ENCODE measurements at places on chromosomes 3 and 15. TPM values are rescaled to one million over a fixed set of nuclear protein-coding genes. Genes with fewer than 3 reads are reported as not detected.
A peak's percentile ranks its signal among the peaks of the same experiment; 100 is the strongest.

The C3orf70 gene
- under 0.01 TPM for total RNA-seq

The RTP3 gene
- total RNA-seq, result not detected

The KNG1 gene
- not detected for total RNA-seq

The GP9 gene
- not detected for total RNA-seq

The ADGRG7 gene
- total RNA-seq, result 0.35 TPM

The SLC15A2 gene
- total RNA-seq, result 4.7 TPM

The SLC51A gene
- not detected for total RNA-seq

The CCDC39 gene
- 0.10 TPM for total RNA-seq

The PLSCR4 gene
- 2.4 TPM for total RNA-seq

The BFSP2 gene
- not detected for total RNA-seq

The PARP15 gene
- total RNA-seq, result not detected

The ACAN gene
- under 0.01 TPM for total RNA-seq

The ARNT2 gene
- total RNA-seq, result 2.8 TPM

The USP50 gene
- total RNA-seq, result 0.40 TPM

The DAPK2 gene
- 0.17 TPM for total RNA-seq

- peak; percentile 14 for DNase-seq
Observed at GRCh38 chr3:22685597-22685996, 517.5 kb upstream of the UBE2E2 start.

DNA sequence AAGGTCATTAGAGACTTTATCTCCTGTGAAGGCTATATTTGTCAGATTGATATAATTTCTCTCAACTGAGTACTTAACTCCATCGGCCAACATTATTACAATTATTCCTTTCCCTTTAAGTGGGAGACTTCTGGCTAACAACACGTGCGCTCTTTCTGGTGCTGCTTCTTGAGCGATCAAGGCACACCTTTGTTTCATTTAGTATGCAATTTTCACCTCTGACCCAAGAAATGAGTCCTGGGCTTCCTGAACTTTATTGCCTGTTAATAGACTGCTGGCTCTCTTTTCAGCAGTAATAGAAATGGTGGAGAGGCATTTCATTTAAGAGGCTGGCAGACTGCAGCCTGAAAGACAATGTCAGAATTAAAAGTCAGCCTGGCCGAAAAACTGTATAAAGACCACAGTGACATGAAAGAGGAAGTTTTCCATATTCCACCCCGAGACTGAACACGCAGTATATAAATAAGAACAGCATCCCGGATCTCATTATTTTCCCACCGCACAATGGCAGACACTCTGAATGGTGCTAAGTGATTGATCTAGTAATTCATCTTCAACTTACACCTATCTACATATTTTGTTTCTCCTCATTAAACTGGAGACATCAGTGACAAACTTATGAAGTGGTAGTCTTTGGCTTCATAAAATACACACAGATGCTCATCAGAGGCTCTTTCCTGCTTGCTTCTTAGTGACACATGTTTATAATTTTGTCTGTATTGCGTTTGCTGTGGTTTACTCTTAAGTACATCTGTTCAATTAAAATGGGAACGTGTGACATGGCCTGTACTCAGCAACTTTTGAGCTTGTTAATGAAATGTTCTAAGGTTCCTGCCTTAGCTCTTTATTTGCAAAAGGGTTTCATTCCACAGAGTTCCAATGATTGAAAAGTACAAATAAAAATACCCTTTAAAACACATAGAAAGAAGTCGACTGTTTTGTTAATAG is 299.9 kb downstream of the MECOM start:
- no peak for DNase-seq

- DNase-seq, result no peak
Observed at GRCh38 chr3:88767746-88768145, 339.7 kb upstream of the EPHA3 start.

- peak; percentile 95 for DNase-seq
Observed at GRCh38 chr3:187491371-187491770, 123.2 kb downstream of the RTP4 start.

GRCh38 chr15:58063614-58064013 is 1.9 kb downstream of the ALDH1A2 start:
- DNase-seq, result no peak

DNA sequence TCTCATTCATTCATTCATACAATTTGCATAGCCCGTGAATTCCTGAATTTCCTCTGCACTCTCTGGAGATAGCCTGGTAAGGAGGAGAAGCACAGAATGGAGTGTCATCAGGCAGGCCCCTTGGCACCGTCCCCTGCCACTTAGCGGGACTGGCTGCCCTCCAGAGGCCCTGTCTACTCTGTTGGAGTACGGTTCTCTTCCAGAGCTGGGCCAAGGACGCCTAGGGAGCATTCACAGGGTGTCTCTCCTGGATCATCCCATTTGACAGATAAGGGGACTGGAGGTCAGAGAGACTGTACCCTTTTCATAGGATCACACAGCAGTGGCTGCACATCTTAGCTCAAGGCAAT is 48.0 kb downstream of the PTH1R start:
- DNase-seq, result no peak

- no peak for DNase-seq
Observed at GRCh38 chr3:22111226-22111625, 360.2 kb upstream of the ZNF385D start.

DNA sequence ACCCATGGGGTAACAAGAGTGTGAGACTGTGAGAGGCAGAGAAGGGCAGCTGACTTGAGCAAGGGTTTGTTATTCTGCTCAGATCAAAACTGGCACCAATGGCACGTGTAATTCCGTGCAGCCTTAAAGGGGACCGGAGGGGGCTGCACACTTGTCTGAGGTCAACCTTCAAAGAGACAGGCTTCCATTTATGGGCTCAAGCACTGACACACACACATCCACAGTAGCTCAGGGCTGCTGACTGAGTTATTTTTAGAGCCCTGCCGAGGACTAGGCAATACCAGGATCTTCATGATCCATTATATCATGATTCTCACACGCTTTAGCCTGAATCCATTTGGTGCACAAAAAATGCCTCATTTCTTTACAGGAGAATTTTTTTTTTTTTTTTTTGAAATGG is 20.6 kb upstream of the SPTBN5 start:
- no peak for DNase-seq

- DNase-seq, result peak; percentile 47
Observed at GRCh38 chr3:191120447-191121298, 78.4 kb upstream of the OSTN start.

DNA sequence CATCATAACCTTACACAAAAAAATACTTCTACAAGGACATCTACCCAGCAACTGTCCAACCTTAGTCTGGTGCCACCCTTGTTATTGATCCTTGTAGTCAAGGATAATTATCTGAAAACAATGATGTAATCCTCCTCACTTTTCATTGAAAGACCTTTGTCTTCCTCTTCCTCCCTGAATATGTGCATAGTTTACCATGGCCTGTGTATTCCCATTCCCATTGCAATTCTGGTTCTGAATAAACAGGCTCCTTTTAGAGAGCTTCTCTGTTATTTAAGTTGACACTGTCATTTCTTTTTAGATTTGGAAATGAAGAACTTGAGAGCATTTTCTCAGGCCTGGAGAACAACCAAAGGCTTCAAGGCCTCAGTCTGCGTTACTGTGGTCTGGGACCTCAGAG is 53.3 kb upstream of the RNF7 start:
- DNase-seq, result no peak

DNA sequence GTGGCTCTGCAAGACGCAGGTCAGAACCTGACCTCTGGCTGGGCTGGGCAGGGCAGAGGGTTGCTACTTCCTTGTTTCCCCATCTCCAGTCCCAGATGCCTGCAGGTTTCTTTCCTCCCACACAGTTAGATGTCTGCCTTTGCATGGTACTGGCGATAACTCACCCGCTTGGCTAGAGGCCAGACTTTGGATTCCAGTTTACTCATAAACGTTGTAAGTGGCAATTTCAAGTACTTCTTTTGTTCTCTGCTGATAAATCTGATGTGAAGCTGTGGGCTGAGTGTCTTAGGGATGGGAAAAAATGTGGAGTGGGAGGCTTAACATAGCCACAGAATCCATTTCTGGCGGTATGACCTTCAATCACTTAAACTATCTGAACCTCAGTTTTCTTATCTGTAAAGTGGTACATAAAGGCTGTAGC is 194.2 kb downstream of the EBLN2 start:
- DNase-seq, result peak; percentile 90

DNA sequence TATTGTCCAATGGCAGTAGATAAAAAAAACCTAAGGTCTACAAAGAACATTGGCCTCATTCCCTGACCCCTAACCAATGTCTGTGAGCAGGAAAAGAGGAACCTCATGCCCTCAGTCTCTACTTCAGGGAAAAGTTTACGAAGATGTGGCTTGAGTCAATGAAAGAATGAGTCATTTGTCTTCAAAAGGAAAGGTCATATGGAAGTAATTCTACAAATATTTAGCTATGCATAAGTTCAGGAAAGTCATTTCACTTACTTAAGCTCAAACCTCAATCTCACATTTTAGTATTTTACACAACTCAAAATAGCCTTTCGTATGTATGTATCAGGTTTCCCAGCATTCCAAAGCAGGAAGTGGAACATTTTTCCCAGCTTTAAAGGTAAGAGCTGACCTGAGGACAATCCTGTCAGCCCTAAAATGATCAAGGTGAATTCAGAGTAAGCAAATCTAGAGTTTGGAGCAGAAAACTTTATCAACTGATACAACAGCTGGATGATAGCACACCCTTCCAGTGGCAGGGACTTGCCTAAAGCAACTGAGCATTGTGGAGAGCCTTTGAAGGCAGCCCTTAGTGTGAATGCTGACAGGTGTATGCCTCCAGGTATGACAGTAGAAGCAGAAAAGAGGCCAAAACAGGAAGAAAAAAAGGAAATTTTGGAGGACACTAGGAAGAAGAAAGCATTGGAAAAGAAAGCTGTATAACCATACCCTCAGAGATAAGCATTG is 53.9 kb upstream of the ACKR4 start:
- DNase-seq, result peak; percentile 87

DNA sequence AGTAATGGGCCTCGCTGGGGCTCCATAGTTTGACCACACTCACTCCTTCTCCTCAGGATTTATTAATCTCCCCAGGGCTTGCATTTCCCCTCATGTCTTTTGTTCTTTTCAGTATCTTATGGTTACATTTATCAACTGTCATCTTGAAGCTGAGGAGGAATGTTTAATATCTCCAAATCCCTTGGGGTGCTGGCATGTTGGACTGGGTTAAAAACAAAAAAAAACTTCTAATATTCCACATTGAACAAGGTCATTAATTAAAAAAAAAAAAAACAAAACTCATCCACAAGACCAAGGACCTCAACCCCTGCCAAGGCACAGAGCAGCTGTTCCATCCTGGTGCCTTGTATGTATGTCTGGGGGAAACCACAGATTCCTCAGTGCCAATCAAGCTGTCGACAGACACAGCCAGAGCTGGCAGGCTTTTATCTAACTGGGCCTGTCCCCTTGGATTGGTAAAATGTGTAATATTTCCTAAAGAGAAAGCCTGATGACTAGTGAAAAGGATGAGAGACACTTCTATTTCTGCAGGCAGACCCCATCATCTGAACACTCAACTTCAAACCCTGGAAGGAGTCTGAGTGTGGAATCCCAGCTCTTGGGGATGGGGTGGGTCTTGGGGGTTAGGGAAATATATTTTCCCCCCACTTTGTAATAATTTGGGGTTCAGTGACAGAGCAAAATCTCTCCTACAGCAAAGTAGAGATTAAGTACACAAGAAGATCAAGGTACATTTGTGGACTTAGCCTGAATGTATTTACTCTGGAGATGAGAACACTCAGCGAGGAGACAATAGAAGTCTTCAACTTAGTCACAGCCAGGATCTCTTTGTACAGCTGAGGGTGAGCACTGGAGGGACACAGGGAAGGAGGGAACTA is 69.1 kb downstream of the TTC23 start:
- DNase-seq, result peak; percentile 12

- no peak for DNase-seq
Observed at GRCh38 chr3:171457607-171458061, 2.6 kb downstream of the TNIK start.

GRCh38 chr3:16396202-16396601 is 117.3 kb downstream of the RFTN1 start:
- no peak for DNase-seq

DNA sequence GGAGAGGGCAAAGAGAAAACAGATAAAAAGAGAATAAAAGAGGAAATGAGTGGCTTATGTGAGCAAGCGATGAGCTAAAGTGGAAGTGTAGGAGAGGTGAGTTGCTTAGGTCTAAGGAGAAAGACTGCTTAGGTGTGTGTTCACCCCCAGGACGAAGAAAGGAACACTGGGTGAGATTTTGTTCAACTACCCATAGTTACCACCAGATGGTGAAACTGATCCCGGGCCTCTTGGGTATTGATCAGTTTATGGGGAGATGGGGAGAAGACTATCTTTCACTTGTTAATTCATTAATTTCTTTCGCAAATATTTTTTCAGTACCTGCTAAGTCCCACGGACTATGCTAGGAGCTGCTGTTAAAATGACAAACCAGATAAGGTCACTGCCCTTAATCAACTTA is 33.9 kb downstream of the GAP43 start:
- DNase-seq, result no peak

- no peak for DNase-seq
Observed at GRCh38 chr3:114104414-114104813, 47.9 kb downstream of the QTRT2 start.

- DNase-seq, result peak; percentile 32
Observed at GRCh38 chr15:77634266-77634962, 1.7 kb upstream of the LINGO1 start.

- no peak for DNase-seq
Observed at GRCh38 chr3:98528474-98529346, 3.1 kb upstream of the GPR15 start.

- DNase-seq, result no peak
Observed at GRCh38 chr15:28934645-28935044, 48.9 kb downstream of the APBA2 start.

DNA sequence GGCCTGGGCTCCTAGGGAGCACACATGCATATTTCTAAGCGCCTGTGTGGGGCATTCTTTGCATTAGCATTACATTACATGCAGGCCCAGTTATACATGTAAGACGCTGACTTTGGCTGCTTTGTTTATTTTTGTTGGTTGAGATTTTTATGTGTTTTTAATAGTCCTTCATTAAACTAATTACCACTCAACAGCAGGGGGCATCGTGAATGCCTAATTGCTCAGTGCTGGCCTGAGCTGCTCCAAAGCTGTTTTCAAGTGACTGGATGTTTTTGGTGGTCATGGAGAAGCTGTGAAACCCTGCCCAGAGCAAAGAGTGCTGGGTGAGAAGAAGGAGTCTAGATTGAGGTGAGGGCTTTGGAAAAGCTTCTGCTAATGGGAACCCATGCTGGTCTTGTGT is 41.5 kb downstream of the GPD1L start:
- peak; percentile 10 for DNase-seq

DNA sequence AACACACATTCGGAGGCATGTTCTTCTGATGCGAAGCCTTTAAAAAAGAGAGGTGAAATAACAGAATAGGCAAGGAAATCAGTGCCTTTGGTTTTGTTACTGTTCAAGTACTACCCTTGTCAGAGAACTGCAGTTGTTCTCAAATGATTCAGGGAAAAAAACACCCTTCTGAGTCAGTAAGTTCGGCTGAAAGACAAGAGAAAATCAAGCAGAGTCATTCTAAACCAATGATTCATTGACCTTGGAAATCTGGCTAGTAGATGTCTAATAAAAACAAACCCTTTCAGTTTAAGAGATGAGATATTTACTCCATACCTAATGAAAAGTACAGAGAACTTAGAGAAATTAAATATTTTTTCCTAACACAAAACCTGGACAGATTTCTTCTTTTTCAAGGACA is 72.7 kb upstream of the ABI3BP start:
- DNase-seq, result peak; percentile 97

- peak; percentile 85 for DNase-seq
Observed at GRCh38 chr3:129795186-129796010, 98.1 kb downstream of the TMCC1 start.

- DNase-seq, result no peak
Observed at GRCh38 chr15:81221449-81221848, 24.8 kb downstream of the IL16 start.
